CD4-positive, alpha-beta T cell treated with Interleukin-4 for 4 hours (primary cell): ENCODE measurements at places on chromosomes 2 and 18.

DNA sequence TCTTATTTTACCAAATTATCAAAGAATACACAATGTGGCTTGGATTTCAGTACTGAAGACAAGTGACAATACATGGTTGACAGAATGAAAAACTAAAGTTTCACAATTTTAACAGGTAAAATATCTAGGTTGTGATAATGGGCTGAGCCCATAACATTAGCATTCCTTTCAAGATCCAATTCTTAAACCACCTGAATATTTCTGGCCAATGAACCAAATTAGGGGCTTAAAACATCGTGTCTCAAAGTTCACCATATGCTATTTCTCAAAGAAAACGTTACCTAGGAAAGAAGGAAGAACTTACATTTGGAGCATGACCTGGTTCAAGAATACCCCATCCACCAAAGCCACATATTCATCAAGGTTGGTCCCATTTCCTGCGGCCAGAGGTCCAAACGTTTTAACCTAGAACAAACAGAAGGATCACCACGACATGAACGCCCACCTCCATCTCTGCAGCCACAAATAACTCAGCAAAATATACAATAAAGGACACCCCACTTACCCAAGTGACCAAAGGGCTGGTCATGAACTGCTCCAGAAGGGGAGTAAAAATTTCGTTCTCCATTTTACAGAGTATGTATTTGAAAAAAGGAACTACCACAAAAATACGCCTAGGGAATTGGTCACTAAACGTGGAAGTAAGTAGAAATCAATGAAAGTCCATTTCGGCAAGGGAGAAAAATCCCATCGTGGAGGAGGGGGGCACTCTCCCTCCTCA is 984 bp downstream of the CCDC88A start:
- no peak for DNase-seq

DNA sequence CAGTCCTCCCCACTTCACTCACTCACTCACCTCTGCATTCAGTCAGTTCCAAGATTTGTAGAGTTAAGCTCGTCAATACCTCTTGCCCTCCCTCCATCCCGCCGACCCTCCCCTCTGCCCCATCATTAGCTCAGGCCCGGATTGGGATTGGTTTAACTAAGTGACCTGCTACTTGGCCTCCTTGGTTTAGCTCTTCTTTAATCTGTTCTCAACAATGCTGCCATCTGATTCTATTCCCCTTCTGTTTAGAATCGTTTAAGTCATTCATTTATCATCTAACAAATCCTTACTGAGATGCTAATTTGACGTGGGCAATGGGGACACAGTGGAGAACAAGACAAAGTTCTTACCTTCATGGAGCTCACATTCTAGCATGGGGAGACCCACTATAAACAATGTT is 204.6 kb downstream of the MTX2 start:
- DNase-seq = no peak

GRCh38 chr2:68045342-68045741 is 17.5 kb downstream of the C1D start:
- DNase-seq = no peak

DNA sequence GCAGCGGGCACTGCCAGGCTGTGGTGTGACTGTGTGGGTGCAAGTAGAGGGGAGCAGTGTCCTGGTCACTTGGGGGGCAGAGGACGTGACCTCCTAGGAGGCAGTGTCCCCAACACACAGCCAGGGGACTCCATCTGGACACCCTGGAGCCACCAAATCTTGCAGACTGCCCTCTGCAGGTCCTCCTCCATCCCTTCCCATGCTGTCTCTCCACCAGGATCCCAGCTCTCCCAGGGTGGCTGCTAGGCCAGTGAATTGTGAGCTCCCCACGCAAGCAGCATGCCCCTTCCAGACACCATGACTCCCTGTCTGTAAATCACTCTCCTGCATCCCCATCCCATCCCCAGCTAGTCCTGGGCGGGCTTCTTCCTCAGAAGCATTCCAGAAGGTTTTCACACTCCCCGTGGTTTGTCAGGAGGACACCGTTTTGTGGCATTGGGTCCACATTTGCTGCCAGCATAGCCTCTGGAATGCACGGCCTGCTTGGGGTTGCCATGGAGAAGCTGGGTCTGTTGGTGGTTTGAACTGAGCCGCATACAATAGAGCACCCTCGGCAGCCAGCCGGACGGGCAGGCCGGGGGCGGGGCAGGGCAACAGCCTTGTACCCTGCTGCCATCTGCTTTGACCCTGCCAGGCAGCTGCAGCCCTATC is 210.7 kb downstream of the KLHL29 start:
- no peak for DNase-seq

DNA sequence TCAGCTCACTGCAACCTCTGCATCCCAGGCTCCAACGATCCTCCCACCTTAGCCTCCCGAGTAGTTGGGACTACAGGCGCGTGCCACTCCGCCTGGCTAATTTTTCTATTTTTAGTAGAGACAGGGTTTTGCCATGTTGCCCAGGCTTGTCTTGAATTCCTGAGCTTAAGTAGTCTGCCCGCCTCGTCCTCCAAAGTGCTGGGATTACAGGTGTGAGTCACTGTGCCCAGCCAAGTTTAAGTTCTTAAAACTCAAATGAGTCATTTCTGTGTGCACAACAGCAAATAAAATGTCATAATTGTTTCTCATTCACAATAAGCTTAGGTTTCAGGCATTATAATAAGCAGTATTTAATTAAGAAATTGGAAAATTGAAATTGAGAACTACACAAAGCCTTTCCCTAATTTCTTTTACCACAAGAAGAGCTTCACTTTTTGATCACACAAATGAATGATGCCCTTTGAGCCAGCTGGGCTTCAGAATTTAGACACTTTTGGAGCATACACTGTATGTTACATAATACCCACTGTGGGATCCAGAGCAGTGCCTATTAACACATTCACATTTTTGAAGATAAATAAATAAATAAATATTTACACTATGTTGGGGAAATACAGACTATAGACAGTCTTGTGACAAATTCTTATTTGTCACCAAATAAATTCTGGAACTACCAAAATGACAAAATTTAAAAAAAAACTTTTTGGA is 8.6 kb upstream of the ME2 start:
- DNase-seq = no peak
